ENCODE measurements at places on chromosomes 12 and 14.

GRCh38 chr14:34994668-34995067, 11.9 kb downstream of the SRP54 start:
- peaks cover 18% of the 10 kb centered on the region for H3K36me3 ChIP-seq
- H3K27ac ChIP-seq, result no peak overlapping the region
- H3K4me1 ChIP-seq, result peaks cover 9% of the 10 kb centered on the region
- no peak for DNase-seq
- H3K4me3 ChIP-seq, result no peak overlapping the region

GRCh38 chr12:65307169-65307501, 28.7 kb downstream of the MSRB3 start:
- no peak for DNase-seq
- H3K4me3 ChIP-seq, result no peak overlapping the region
- peaks cover 25% of the 10 kb centered on the region for H3K27me3 ChIP-seq

- no peak overlapping the region for H3K4me3 ChIP-seq
- H3K36me3 ChIP-seq, result no peaks in the 10 kb centered on the region
- DNase-seq, result no peak
- H3K27me3 ChIP-seq, result peaks cover 17% of the 10 kb centered on the region
These were observed 169.0 kb upstream of the RTL1 start for GRCh38 chr14:101072531-101072930.

DNA sequence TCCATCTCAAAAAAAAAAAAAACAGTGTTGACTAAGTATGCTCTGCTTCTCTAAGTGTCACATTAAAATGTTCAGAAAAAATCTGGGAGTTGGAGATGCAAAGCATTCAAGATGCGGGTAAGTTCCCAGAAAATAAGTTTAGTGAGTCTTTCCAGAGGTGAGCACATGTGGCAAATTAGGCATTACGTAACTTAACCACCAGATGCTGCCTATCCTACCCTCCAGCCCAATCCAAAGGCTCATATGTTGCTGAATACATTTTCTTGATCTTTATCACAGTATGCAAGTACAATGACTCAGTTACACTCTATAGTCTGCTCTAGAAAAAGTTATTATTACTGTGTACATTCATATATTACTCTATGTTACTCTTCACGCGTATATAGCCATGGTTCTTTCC, 3.6 kb downstream of the SLC2A14 start:
- no peaks in the 10 kb centered on the region for H3K36me3 ChIP-seq
- DNase-seq, result no peak
- no peak overlapping the region for H3K4me3 ChIP-seq
- no peak overlapping the region for H3K27ac ChIP-seq

DNA sequence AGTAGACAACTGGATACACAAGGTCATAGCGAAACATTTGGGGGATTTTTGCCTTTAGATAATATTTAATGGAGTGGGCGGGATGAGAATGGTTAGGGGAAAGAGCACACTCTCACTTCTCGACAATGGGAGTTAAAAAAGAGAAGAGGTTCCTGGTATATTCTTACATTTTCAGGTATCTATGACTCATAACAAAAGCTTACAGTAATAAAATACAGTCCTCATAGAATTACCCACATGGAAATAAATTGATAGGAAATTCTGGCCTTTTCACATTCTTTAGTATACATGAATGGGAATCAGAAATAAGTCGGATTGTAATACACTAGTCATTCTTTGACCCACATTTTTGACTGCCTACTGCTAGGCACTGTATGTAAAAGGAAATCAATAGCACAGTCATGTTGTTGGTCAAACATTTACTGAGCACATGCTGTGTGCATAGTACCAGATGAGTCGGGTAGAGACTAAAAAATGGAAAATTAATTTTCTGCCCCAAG, 8.2 kb upstream of the CRADD start:
- H3K4me3 ChIP-seq, result no peak overlapping the region
- H3K36me3 ChIP-seq, result peaks cover 6% of the 10 kb centered on the region
- H3K4me1 ChIP-seq, result peaks cover 6% of the 10 kb centered on the region

GRCh38 chr12:3977621-3978020, 104.4 kb upstream of the PARP11 start:
- H3K27me3 ChIP-seq, result no peaks in the 10 kb centered on the region
- peak; percentile 3 for DNase-seq
- peaks cover 46% of the 10 kb centered on the region for H3K4me1 ChIP-seq
- no peak overlapping the region for H3K4me3 ChIP-seq
- no peak overlapping the region for H3K27ac ChIP-seq

GRCh38 chr14:103223818-103224352, 100.6 kb downstream of the TNFAIP2 start:
- H3K27me3 ChIP-seq, result peaks cover 41% of the 10 kb centered on the region
- no peaks in the 10 kb centered on the region for H3K36me3 ChIP-seq
- no peak for DNase-seq
- no peaks in the 10 kb centered on the region for H3K4me1 ChIP-seq

- peaks cover 12% of the 10 kb centered on the region for H3K36me3 ChIP-seq
- H3K4me1 ChIP-seq, result peaks cover 34% of the 10 kb centered on the region
- peaks cover 50% of the 10 kb centered on the region for H3K27me3 ChIP-seq
- DNase-seq, result no peak
These were observed 5.7 kb downstream of the DPF3 start for GRCh38 chr14:72888192-72888591.

- no peak for DNase-seq
- H3K4me1 ChIP-seq, result peaks cover 5% of the 10 kb centered on the region
- no peaks in the 10 kb centered on the region for H3K36me3 ChIP-seq
- H3K4me3 ChIP-seq, result no peak overlapping the region
- H3K27me3 ChIP-seq, result peaks cover 2% of the 10 kb centered on the region
- no peak overlapping the region for H3K27ac ChIP-seq
These were observed 165.1 kb upstream of the CNOT2 start for GRCh38 chr12:70078161-70078560.

DNA sequence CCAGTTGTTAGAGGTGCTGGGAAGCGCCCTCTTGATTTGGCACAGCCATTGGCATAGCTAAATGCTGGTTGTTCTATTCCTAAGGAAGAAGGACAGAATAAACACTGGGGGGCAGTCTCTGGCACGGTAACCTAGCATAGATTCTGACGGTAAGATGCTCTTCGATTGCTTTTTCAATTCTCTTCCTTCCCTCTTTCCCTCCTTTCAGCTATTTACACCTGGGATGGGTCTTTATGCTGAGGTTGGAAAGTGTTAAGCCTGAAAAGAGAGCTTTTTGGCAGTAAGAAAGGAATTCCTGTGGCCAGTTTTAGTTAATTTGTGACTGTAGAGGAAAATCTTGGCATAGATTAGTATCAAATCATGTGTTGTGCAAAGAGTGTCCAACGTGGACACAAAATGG, 162.8 kb downstream of the SNAPC1 start:
- no peaks in the 10 kb centered on the region for H3K36me3 ChIP-seq
- DNase-seq, result no peak
- no peak overlapping the region for H3K27ac ChIP-seq
- peaks cover 3% of the 10 kb centered on the region for H3K4me1 ChIP-seq

DNA sequence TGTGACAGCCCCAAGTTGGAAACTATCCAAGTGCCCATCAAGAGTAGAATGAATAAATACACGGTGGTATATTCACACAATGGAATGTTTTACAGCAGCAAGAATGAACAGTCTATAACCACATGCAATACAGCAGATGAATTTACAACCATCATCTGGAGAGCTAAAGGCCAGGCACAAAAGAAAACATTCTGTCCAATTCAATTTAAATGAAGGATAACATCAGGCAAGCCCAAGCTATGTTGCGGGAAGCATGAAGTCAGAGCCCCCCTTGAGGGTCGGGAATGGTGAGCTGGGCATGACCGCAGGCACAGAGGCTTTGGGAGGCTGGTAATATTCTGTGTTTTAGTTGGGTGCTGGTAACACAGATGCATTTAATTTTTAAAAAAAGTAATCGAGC, 76.0 kb downstream of the SYNE3 start:
- no peaks in the 10 kb centered on the region for H3K27me3 ChIP-seq
- peaks cover 4% of the 10 kb centered on the region for H3K4me1 ChIP-seq
- DNase-seq, result no peak
- peaks cover 62% of the 10 kb centered on the region for H3K36me3 ChIP-seq
- H3K4me3 ChIP-seq, result no peak overlapping the region

GRCh38 chr12:45660330-45660729, 69.2 kb upstream of the ARID2 start:
- peaks cover 14% of the 10 kb centered on the region for H3K4me1 ChIP-seq
- H3K27me3 ChIP-seq, result peaks cover 20% of the 10 kb centered on the region
- peaks cover 16% of the 10 kb centered on the region for H3K36me3 ChIP-seq
- DNase-seq, result no peak
- H3K27ac ChIP-seq, result no peak overlapping the region
- no peak overlapping the region for H3K4me3 ChIP-seq

- no peaks in the 10 kb centered on the region for H3K27me3 ChIP-seq
- H3K4me3 ChIP-seq, result peak overlapping the region; percentile 97
- H3K27ac ChIP-seq, result peak overlapping the region; percentile 99
- peaks cover 45% of the 10 kb centered on the region for H3K36me3 ChIP-seq
- no peak for DNase-seq
These were observed 496 bp upstream of the ISCU start for GRCh38 chr12:108561852-108562347.

GRCh38 chr12:124359671-124360581, 65.0 kb downstream of the RFLNA start:
- H3K27me3 ChIP-seq, result no peaks in the 10 kb centered on the region
- no peak overlapping the region for H3K27ac ChIP-seq
- DNase-seq, result no peak
- H3K4me1 ChIP-seq, result no peaks in the 10 kb centered on the region
- peaks cover 8% of the 10 kb centered on the region for H3K36me3 ChIP-seq

- DNase-seq, result no peak
- no peaks in the 10 kb centered on the region for H3K36me3 ChIP-seq
- no peaks in the 10 kb centered on the region for H3K4me1 ChIP-seq
- no peak overlapping the region for H3K4me3 ChIP-seq
- no peaks in the 10 kb centered on the region for H3K27me3 ChIP-seq
- H3K27ac ChIP-seq, result no peak overlapping the region
These were observed 23.3 kb upstream of the EEA1 start for GRCh38 chr12:92952394-92952793.

DNA sequence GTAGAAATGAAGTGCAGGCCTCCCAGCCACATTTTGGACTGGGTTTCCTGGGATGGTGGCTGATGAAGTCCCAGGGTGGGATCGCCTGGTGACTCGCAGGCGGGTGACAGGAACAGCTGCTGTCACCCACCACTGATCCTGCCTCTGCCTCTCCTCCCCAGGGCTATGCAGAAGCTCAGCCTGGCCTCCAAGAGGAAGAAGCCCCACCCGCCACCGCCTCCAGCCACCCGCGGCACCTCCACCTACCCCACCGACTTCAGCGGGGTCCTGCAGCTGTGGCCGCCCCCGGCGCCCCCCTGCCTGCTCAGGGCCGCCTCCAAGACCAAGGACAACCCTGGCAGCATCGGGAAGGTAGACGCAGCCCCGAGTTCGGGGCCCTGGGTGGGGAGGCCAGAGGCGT, 28.3 kb downstream of the KIF26A start:
- H3K36me3 ChIP-seq, result no peaks in the 10 kb centered on the region
- no peak for DNase-seq
- H3K27me3 ChIP-seq, result no peaks in the 10 kb centered on the region
- no peaks in the 10 kb centered on the region for H3K4me1 ChIP-seq

- no peak overlapping the region for H3K27ac ChIP-seq
- no peaks in the 10 kb centered on the region for H3K27me3 ChIP-seq
- H3K36me3 ChIP-seq, result peaks cover 1% of the 10 kb centered on the region
- no peak overlapping the region for H3K4me3 ChIP-seq
- H3K4me1 ChIP-seq, result peaks cover 22% of the 10 kb centered on the region
These were observed 42.2 kb upstream of the PTGR2 start for GRCh38 chr14:73809391-73809790.

- no peak overlapping the region for H3K4me3 ChIP-seq
- no peaks in the 10 kb centered on the region for H3K27me3 ChIP-seq
- peaks cover 86% of the 10 kb centered on the region for H3K4me1 ChIP-seq
- H3K27ac ChIP-seq, result peak overlapping the region; percentile 94
- peak; percentile 40 for DNase-seq
These were observed 118.8 kb upstream of the CCND2 start for GRCh38 chr12:4154672-4155225.

DNA sequence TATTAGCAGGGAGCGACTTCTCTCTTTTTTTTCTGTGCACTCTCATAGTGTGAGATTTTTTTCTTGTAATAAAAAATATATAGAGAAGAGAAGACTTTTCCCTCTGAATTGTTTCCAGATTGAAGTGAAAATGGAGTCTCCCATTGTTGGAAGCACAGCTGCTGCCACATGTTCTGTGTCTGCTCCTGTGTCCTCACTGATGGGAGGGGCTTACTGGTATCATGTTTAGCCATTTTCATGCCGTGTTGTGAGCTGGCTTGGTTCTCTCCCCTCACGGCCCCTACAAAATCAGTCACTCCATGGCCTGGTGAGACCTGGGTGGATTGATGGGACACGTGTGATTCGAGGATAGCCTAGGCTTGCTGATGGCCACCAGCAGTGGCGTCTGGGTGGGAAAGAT, 379.7 kb upstream of the DDHD1 start:
- H3K27ac ChIP-seq, result no peak overlapping the region
- H3K36me3 ChIP-seq, result no peaks in the 10 kb centered on the region
- H3K4me3 ChIP-seq, result no peak overlapping the region
- H3K27me3 ChIP-seq, result peaks cover 4% of the 10 kb centered on the region

- no peak overlapping the region for H3K27ac ChIP-seq
- H3K4me1 ChIP-seq, result no peaks in the 10 kb centered on the region
- no peaks in the 10 kb centered on the region for H3K36me3 ChIP-seq
- no peak overlapping the region for H3K4me3 ChIP-seq
- no peak for DNase-seq
These were observed 267.2 kb downstream of the SEC23A start for GRCh38 chr14:38835874-38836273.

DNA sequence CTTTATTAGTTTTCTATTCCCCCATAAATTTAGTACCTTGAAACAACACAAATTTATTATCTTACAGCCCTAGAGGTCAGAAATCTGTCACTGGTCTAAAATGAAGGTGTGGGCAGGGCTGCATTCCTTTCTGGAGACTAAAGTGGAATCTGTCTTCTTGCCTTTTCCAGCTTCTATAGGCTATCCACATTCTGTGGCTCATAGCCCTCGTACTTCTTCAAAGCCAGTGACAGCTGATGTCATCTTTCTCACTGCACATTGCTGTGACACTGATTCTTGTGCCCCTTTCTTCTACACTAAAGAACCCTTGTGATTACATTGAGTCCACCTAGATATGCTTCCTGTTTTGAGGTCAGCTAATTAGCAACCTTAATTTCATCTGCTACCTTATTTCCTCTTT, 23.2 kb upstream of the DCN start:
- H3K27ac ChIP-seq, result no peak overlapping the region
- H3K36me3 ChIP-seq, result no peaks in the 10 kb centered on the region
- H3K4me1 ChIP-seq, result no peaks in the 10 kb centered on the region
- DNase-seq, result no peak
- no peaks in the 10 kb centered on the region for H3K27me3 ChIP-seq
